Upper lobe of right lung (tissue), 1 donor: ENCODE measurements at places on chromosomes 1 and 21.

DNA sequence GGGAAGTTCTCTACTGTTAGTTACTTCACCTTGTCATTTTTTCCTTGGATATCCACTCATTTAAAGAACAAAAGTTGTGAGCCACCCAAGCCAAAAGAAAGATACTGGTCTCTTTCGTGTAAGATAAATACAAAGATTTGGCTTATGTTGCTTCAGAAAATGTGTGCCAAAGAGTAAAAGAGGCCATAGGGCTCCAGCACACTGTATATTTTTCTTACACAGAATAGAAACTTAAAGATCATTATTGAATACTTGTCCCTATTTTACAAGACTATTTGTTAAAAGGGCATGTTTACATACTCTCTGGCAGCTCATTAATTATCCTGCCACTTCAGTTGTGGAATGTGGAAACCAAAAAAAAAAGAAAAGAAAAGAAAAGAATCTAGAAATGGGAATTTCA is 284.2 kb upstream of the LRRC7 start:
- H3K4me3 ChIP-seq, result no peak overlapping the region
- no peak for DNase-seq
- H3K27ac ChIP-seq, result no peak overlapping the region
- no peaks in the 10 kb centered on the region for H3K27me3 ChIP-seq
- no peaks in the 10 kb centered on the region for H3K4me1 ChIP-seq
- H3K36me3 ChIP-seq, result no peaks in the 10 kb centered on the region

- DNase-seq, result no peak
- H3K27ac ChIP-seq, result peak overlapping the region; percentile 1
- no peak overlapping the region for H3K4me3 ChIP-seq
Observed at GRCh38 chr1:225509770-225510169, 81.9 kb upstream of the LBR start.

DNA sequence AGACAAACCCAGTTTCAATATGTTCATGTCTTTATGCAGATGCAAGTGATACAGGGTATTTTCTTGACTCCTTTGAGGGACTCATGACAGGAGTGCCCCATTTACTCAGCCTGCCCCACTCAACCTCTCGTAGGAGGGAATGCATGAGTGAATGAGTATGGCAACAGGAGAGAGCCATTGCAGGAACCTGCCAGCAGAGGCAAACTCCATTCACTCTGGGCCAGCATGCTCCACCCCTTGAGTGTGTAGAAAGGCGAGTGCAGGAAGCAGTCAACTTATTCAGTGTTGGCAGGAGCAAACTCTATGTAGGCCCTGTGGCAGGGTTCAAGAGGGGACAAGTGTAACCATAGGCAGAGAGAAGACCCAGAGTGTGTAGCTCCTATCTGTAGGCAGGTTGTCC is 1526.3 kb downstream of the PLA2G4A start:
- H3K4me1 ChIP-seq, result no peaks in the 10 kb centered on the region
- H3K36me3 ChIP-seq, result no peaks in the 10 kb centered on the region
- no peak overlapping the region for H3K4me3 ChIP-seq
- no peak overlapping the region for H3K27ac ChIP-seq
- H3K27me3 ChIP-seq, result no peaks in the 10 kb centered on the region

GRCh38 chr1:173267453-173267945 is 60.4 kb upstream of the TNFSF4 start:
- no peaks in the 10 kb centered on the region for H3K27me3 ChIP-seq
- no peak overlapping the region for H3K27ac ChIP-seq
- H3K36me3 ChIP-seq, result no peaks in the 10 kb centered on the region
- H3K4me3 ChIP-seq, result no peak overlapping the region
- H3K4me1 ChIP-seq, result no peaks in the 10 kb centered on the region

GRCh38 chr21:32093646-32094462 is 185.0 kb downstream of the MIS18A start:
- H3K36me3 ChIP-seq, result no peaks in the 10 kb centered on the region
- H3K4me1 ChIP-seq, result no peaks in the 10 kb centered on the region
- H3K27me3 ChIP-seq, result no peaks in the 10 kb centered on the region
- no peak for DNase-seq
- no peak overlapping the region for H3K4me3 ChIP-seq
